ENCODE measurements at places on chromosomes 16 and 17. TPM values are rescaled to one million over a fixed set of nuclear protein-coding genes. Genes with fewer than 3 reads are reported as not detected.

- no peak for DNase-seq
Measured at GRCh38 chr17:57549468-57549867, 195.6 kb downstream of the CCDC182 start.

GRCh38 chr16:29738514-29738913 lies 7.3 kb downstream of the C16orf54 start:
- DNase-seq: peak; percentile 74

DNA sequence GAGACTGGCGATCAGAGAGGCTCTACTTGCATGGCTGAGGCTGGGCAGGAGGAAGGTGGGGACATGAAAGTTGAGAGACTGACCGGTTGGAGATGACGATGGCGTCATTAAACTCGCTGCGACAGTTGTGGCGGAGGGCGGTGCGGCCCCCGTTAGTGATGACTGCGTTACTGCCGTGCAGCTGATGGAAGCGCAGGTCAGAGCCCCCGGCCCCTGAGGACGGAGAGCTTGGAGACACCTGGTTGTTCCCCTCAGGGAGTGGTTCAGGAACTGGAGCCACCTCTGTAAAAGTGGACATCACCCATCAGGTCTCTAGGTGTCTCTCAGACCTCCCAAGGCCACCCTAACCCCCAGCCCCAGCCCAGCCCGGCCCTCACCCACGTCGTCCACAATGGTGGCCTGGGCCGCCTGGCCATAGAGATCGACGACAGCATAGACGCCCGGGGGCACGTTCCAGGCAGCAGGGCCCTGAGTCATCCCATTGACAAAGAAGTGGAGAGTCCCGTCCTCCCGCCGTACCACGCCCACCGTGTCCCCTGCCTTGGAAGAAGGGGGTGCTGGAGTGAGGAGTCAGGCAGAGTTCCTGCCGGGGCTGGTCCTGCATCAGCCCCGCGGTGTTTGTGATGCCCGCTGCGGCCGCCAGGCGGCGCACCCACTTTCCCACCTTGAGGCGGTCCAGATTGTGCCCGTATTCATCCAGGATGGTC lies 5.3 kb downstream of the NEURL4 start:
- DNase-seq: peak; percentile 75

GRCh38 chr17:77326076-77326591 lies 185.4 kb downstream of the SEC14L1 start:
- peak; percentile 58 for DNase-seq

DNA sequence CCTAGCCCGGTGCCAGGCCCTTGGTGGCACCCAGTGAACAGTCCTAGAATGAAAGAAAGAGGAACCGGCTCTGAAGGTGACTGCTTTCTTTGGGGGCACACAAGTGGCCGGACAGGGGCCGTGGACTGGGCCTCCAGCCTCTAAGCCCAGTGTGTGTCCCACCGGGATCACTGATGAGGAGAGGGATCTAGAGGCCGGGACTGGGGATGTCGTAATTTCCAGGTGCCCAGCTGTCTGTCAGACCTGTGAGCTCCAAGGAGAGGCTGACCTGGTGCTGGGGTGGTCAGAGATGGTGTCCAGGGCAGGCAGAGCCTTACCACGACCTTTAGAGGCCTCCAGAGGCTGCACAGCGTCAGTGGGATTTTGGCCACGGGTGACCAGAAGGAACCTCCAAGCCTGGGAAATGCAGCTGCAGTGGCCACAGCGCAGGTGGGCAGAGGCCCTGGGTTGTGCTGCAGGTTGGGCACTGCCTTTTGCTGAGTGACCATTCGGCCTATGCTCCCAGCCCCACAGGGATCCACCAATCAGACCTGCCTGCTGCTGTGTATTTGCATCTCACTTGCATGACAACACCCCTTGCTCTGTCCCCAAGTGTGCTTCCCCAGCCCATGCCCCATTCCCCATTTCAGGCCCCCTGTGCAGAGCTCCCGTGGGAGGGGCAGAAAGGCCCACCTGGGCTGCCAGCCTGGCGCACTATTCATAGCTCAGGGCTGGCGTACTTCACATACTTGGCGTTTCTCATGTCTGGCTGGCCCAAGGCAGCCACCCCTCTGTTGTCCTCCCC lies 12.5 kb downstream of the ARHGAP23 start:
- DNase-seq: no peak

CDK12 gene
- total RNA-seq: 134 TPM

GRCh38 chr16:67456391-67457081 lies 24.4 kb downstream of the ATP6V0D1 start:
- no peak for DNase-seq

DNA sequence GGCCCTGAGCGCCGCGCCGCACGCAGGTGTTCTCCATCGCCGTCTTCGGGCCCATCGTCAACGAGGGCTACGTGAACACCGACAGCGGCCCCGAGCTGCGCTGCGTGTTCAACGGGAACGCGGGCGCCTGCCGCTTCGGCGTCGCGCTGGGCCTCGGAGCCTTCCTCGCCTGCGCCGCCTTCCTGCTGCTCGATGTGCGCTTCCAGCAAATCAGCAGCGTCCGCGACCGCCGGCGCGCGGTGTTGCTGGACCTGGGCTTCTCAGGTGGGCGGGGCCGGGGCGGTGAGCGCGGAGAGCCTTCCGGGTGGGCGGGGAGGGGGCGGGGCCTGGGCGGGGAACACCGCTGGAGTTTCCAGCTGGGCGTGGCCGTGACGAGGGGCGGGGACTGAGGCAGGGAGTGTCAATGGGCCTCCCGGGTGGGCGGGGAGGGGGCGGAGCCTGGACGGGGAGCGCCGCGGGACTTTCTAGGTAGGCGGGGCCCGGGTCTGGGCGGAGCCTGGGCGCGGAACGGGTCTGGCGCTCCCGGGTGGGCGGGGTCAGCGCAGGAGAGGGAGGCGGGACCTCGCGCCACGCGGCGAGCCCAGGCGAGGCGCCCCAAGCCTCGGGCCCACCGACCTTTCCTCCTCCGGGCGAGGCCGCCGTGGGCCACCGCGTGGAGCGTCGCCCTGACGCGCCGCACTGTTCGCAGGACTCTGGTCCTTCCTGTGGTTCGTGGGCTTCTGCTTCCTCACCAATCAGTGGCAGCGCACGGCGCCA lies 2.4 kb downstream of the SYNGR3 start:
- peak; percentile 96 for DNase-seq

- peak; percentile 54 for DNase-seq
Measured at GRCh38 chr17:59859444-59860025, 33.2 kb downstream of the TUBD1 start.

- no peak for DNase-seq
Measured at GRCh38 chr16:66377324-66377723, 10.8 kb downstream of the CDH5 start.

NTN1 gene
- total RNA-seq: 0.19 TPM

CD300A gene
- 2.4 TPM for total RNA-seq

GGT6 gene
- not detected for total RNA-seq

Measured in B cell (primary cell).